Upper lobe of left lung (tissue), 6 donors: ENCODE measurements at places on chromosomes 7 and 10. TPM values are rescaled to one million over a fixed set of nuclear protein-coding genes. Genes with fewer than 3 reads are reported as not detected.

GRCh38 chr7:130154501-130155317 lies 50.5 kb downstream of the TMEM209 start:
- no peaks in the 10 kb centered on the region for H3K27me3 ChIP-seq
- H3K27ac ChIP-seq: peak overlapping the region; percentile 75
- peaks cover 16% of the 10 kb centered on the region for H3K4me1 ChIP-seq
- peak; percentile 83 for DNase-seq

DNA sequence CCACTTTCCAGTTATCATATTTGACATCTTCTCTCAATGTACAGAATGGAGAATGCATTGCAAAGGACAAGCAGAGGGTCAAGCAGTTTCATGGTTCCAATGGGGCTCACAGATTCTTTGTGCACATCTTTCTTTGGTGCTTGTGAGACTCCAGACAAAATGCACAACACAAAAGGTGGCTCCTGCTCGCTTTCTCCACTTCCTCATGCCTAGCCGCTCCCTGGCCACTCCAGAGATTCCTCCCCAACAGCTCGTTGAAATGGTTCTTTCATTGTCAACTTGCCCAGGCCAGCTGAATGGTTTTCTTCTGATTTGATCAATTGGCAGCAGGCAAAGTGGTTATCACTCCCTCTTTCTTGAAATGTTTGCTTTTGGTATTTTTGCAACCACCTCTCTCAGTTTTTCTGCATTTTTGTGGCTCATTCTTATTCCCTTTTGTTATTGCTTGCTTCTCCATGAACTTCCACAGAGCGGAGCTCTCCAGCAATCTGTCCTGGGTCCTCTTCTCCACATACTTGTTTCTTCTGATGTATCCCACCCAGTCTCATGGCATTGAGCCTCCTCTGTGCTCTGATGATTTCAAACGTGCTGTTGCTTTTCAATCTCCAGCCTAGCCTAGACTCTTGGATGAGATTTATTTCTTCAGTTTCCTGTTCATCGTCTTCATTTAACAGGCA lies 507.8 kb upstream of the MKI67 start:
- no peaks in the 10 kb centered on the region for H3K27me3 ChIP-seq
- no peak overlapping the region for H3K27ac ChIP-seq
- DNase-seq: no peak
- H3K4me3 ChIP-seq: no peak overlapping the region
- H3K36me3 ChIP-seq: no peaks in the 10 kb centered on the region

PDE1C gene
- 5.6 TPM for total RNA-seq

- no peaks in the 10 kb centered on the region for H3K4me1 ChIP-seq
- no peaks in the 10 kb centered on the region for H3K36me3 ChIP-seq
- no peak overlapping the region for H3K4me3 ChIP-seq
- no peak overlapping the region for H3K27ac ChIP-seq
- no peak for DNase-seq
These were observed 4.0 kb upstream of the DIP2C start for GRCh38 chr10:693506-693905.

TMEM139 gene
- total RNA-seq: 30.1 TPM

GRCh38 chr10:63757067-63757466 lies 235.9 kb downstream of the REEP3 start:
- H3K36me3 ChIP-seq: no peaks in the 10 kb centered on the region

DNA sequence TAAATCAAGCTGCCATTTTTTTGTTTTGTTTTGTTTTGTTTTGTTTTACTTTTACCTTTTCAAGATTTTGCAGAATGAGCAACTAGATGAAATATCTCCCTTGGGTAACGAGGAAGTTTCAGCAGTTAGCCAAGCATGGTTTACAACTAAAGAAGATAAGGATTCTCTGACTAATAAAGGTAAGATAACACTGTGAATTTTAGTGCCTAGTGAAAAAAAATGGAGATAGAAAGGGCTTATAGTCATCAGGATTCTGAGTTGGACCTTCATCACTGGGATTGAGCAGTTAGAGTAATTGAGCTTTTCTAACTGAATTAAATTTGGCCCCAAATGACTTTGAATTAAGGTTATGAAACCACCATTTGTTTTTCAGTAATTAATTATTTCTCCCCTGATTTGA lies 21.2 kb downstream of the DMTF1 start:
- no peak overlapping the region for H3K4me3 ChIP-seq
- H3K27me3 ChIP-seq: no peaks in the 10 kb centered on the region
- no peaks in the 10 kb centered on the region for H3K4me1 ChIP-seq
- no peak overlapping the region for H3K27ac ChIP-seq

DNA sequence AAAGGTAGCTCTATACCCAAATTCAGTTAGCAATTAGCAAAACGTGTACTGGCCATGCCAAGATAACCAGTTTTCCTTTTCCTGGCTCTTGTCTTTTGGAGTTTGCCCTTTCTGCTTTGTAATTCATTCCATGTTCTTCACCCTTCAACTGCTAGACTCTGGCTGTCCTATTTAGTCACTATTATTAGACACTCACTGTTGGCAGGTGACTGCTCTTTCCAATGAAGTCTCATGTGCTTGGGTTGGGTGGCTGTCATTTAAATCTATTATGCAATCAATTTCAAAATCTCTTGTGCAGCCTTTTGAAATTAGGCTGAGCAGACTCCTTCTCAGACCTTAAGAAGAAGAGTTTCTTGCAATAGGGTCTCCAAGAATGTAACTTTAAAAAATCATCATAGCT lies 266.5 kb downstream of the GPR158 start:
- H3K4me1 ChIP-seq: no peaks in the 10 kb centered on the region
- no peak overlapping the region for H3K27ac ChIP-seq
- no peaks in the 10 kb centered on the region for H3K36me3 ChIP-seq
- DNase-seq: no peak

VSTM2A gene
- not detected for total RNA-seq

GRCh38 chr7:88218836-88219605 lies 817 bp downstream of the SRI start:
- H3K27ac ChIP-seq: peak overlapping the region; percentile 96

SPDYE2B gene
- not detected for total RNA-seq

TCAF2 gene
- 3.1 TPM for total RNA-seq

- no peaks in the 10 kb centered on the region for H3K36me3 ChIP-seq
- no peaks in the 10 kb centered on the region for H3K4me1 ChIP-seq
- H3K27me3 ChIP-seq: no peaks in the 10 kb centered on the region
- no peak overlapping the region for H3K27ac ChIP-seq
- no peak overlapping the region for H3K4me3 ChIP-seq
- peak; percentile 21 for DNase-seq
These were observed 123.8 kb downstream of the KCNMA1 start for GRCh38 chr10:77513781-77514331.

ALOX5 gene
- total RNA-seq: 686 TPM

GRCh38 chr10:80276335-80276734 lies 13.1 kb downstream of the MAT1A start:
- H3K27ac ChIP-seq: no peak overlapping the region
- H3K4me1 ChIP-seq: no peaks in the 10 kb centered on the region
- no peaks in the 10 kb centered on the region for H3K27me3 ChIP-seq
- H3K36me3 ChIP-seq: no peaks in the 10 kb centered on the region

DNA sequence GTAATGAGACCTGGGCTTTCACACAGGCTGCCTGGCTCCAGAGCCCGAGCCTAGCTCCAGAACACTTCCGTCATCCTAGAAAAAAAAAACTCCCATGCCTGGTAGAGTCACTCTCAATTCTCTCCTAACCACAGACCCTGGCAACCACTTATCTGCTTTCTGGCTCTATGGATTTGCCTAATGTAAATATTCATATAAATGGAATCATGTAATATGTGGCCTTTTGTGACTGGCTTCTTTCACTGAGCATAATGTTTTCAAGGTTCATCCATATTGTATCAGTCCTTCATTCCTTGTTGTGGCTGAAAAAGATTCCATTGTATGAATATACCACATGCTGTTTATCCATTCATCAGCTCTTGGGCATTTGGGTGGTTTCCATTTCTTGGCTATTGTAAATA lies 167.7 kb upstream of the MKLN1 start:
- H3K4me1 ChIP-seq: no peaks in the 10 kb centered on the region
- no peak for DNase-seq
- no peaks in the 10 kb centered on the region for H3K27me3 ChIP-seq
- H3K36me3 ChIP-seq: no peaks in the 10 kb centered on the region
- no peak overlapping the region for H3K27ac ChIP-seq

PAPOLB gene
- 2.1 TPM for total RNA-seq

DNA sequence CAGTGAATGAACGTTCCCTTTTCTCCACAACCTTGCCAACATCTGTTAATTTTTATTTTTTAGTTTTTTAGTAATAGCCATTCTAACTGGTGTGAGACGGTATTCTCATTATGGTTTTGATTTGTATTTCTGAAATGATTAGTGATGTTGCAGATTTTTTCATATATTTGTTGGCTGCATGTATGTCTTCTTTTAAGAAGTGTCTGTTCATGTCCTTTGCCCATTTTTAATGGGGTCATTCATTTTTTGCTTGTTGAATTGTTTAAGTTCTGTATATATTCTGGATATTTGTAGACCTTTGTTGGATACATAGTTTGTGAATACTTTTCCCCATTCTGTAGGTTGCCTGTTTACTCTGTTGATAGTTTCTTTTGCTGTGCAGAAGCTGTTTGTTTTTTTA lies 73.9 kb upstream of the MSRB2 start:
- no peak for DNase-seq
- H3K4me3 ChIP-seq: no peak overlapping the region
- no peaks in the 10 kb centered on the region for H3K27me3 ChIP-seq

GRCh38 chr10:78756604-78757343 lies 312.0 kb upstream of the ZMIZ1 start:
- no peak overlapping the region for H3K27ac ChIP-seq
- H3K4me1 ChIP-seq: peaks cover 6% of the 10 kb centered on the region
- no peak overlapping the region for H3K4me3 ChIP-seq
- no peaks in the 10 kb centered on the region for H3K27me3 ChIP-seq
- no peak for DNase-seq

DNA sequence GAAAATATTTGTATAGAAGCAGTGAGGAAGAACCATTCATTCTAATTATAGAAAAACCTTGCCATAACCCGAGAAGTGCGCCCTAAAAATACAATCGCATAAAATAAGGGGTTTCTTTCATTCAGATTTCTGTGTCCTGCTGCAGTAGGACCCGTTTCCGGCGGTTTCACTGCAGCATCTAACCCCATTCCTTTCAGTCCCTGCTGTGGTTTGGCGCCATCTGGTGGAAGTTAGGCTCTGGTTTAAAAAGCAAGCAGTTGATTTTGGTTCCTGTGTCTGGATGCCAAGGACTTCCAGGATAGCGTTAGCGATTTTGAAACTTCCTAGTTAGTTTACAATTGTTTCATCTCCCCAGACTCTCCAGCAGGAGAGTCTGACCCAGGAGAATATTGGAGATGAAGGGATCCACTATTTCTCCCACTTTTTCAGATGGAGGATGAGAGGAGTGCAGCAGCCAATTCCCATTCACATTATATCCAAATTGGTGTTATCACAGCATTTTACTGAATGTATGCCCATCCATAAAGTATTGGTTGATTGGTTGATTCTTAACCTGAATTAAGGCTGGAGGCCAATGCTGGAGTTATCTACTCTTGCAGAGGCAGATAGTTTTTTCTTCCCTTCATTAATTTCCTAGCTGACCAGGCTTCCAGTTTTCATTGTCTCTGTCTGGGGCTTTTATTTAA lies 128.8 kb upstream of the CACNA2D1 start:
- no peaks in the 10 kb centered on the region for H3K36me3 ChIP-seq
- no peak overlapping the region for H3K4me3 ChIP-seq
- H3K4me1 ChIP-seq: no peaks in the 10 kb centered on the region
- DNase-seq: no peak
- H3K27me3 ChIP-seq: no peaks in the 10 kb centered on the region
- no peak overlapping the region for H3K27ac ChIP-seq

CTAGE15 gene
- total RNA-seq: not detected

- H3K4me3 ChIP-seq: peak overlapping the region; percentile 59
- DNase-seq: no peak
- no peak overlapping the region for H3K27ac ChIP-seq
- peaks cover 19% of the 10 kb centered on the region for H3K4me1 ChIP-seq
- no peaks in the 10 kb centered on the region for H3K27me3 ChIP-seq
These were observed 14.8 kb upstream of the WAPL start for GRCh38 chr10:86536294-86536861.

NCAPG2 gene
- total RNA-seq: 11.0 TPM

AZGP1 gene
- total RNA-seq: 31.0 TPM

DNA sequence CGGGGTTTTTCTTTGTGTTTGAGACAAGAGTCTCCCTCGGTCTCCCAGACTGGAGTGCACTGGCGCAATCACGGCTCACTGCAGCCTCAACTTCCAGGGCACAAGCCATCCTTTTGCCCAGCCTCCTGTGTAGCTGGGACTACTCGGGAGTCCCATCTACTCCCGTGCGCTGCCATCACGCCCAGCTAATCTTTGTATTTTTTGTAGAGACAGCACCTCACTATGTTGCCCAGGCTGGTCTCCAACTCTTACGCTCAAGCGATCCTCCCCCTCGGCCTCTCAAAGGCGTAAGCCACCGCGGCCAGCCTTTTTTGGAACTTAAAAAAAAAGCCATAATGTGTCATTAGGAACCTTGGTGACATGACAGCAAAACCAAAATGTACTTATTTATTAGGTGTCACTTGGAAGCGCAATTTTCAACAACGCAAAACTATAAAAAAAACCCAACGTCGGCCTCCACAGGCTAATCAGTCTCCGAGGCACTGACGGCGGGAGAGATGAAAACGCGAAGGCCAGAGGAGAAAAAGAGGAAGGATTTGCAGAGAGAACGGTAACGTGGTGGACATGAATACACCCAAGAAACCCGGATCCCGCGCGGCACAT lies 911 bp upstream of the HNRNPH3 start:
- H3K36me3 ChIP-seq: no peaks in the 10 kb centered on the region
- H3K4me1 ChIP-seq: peaks cover 42% of the 10 kb centered on the region
- H3K27me3 ChIP-seq: no peaks in the 10 kb centered on the region
- DNase-seq: no peak

ABCA13 gene
- 27.7 TPM for total RNA-seq

IFIT1B gene
- not detected for total RNA-seq

SAMD9 gene
- total RNA-seq: 10.2 TPM

SLC29A4 gene
- 10.5 TPM for total RNA-seq

KLF14 gene
- not detected for total RNA-seq

DNA sequence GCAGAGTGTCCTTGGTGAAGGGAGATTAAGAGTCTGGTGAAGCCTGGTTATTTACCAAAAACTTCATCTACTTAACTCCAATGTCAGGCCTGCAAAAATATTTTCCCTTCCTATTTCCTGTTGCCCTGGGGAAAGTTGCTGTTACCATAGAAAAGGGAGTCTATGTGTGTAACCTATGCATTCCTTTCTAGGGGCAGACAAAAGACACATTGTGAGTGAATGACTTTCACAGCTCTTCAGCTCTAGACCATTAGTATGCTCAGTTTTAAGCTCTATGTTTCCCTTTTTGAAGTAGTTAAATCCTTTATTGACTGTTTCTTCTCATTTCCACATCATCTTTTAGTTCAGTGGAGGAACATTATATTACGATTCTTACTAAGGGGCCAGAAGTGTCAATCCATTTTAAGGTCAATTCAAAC lies 45.6 kb upstream of the SGCE start:
- H3K27me3 ChIP-seq: no peaks in the 10 kb centered on the region
- no peaks in the 10 kb centered on the region for H3K36me3 ChIP-seq
- no peak overlapping the region for H3K4me3 ChIP-seq
- no peak for DNase-seq
- no peak overlapping the region for H3K27ac ChIP-seq
- H3K4me1 ChIP-seq: no peaks in the 10 kb centered on the region
